GM10248 (cell line): ENCODE measurements at places on chromosomes 6 and 20.

DNA sequence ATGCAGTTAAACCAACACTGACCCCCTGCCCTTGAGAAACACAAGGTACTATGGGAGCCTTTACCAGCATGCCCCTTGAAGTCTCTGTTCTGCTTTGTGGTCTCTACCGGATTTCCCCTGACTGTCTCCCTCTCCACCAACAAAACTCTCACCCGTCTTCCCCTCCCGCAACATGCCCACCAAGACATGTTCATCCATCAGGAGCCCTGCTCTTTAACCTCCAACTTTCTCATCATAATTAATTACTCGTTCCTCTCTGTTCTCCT is 1.1 kb downstream of the ZNF165 start:
- peak; percentile 67 for DNase-seq

DNA sequence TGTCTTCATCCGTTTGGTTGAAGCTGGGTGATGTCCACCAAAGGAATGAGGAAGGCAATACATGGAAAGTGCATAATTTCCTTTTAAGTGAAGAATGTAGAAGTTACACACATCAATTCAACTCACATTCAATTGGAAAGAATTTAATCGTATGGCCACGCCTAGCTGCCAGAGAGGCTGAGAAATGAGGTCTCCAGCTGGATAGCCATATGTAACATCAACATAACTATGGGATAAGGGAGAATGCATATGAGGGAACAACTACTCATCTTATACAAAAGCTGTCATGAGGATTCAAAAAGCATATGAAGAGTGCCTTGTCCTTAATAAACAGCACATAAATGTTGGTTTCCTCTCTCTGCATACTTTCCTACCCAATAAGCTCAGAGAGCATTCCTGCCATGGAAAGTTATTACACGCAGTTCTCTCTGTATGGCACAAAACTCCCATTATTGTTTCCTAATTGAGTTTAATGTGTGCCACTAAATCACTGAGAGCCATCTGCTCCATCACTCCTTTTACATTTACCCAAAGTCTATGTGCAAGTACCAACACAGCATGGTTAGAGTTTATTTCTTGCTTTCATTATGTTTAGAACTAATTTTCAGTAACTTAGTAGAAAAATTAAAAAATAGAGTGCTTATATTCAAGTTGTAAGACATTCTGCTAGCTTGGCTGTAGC is 21.4 kb upstream of the TFAP2D start:
- no peak for DNase-seq

DNA sequence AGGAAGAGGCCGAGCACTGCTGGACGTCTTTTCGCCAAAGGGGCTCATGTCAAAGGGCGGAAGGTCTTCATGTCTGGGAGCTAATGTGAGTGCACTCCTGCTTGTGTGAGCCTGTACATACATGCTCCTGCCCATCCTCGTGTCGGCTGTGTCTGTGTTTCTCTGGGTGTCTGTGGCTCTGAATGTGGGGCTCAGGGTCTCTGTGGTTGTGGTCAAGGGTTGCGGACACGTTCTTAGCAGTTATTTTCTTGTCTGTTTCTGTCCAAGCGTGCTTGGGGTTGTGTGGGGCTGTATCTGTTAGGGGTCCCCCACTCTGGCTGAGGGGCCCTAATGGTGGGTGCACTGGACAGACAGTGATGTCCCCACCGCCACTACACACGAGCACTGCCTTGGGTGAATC is 2.9 kb downstream of the AVP start:
- DNase-seq = no peak

GRCh38 chr6:101226677-101227135 is 166.8 kb upstream of the GRIK2 start:
- peak; percentile 9 for DNase-seq

DNA sequence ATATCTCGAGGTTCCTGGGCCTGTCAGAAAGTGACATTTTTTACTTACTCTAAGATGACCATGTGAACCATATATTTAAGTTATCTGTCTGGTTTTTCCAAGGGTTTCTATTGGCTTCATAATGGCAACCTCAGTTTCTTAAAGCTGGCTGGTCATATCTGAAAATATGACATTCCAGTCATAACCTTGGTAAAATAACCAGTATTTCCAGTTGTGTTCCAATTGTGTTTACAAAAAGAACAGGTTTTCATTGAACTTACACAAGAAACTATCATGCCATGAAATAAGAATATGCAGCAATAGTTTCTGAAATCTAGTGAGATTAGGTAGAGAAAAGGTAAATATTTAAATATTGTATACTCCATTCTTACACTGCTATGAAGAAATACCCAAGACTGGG is 61.7 kb upstream of the HMGN3 start:
- DNase-seq = no peak

DNA sequence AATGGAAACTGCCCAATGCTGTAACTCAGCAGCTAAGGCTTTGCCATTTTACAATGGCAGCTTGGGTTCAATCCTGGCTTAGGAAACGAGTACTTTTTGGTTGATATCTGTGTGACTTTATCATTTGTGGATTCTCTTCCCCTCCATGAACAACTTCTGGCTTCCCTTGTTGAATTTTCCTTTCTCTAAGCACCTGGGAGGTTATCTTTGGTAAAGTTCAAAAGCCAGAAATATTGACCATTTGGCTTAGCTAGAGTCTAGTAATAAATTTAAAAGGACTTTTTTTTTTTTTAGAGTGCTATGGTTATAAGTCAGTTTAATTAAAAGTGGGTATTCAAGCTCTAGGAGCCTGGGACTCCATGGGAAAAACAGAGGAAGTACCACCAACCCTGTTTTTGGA is 31.7 kb upstream of the TPD52L1 start:
- DNase-seq = no peak

- DNase-seq = no peak
Observed at GRCh38 chr6:5108536-5109150, 23.5 kb downstream of the PPP1R3G start.

- DNase-seq = peak; percentile 75
Observed at GRCh38 chr20:62624325-62624690, 18.0 kb upstream of the SLCO4A1 start.

GRCh38 chr20:49914310-49915117 is 815 bp downstream of the SPATA2 start:
- peak; percentile 16 for DNase-seq

DNA sequence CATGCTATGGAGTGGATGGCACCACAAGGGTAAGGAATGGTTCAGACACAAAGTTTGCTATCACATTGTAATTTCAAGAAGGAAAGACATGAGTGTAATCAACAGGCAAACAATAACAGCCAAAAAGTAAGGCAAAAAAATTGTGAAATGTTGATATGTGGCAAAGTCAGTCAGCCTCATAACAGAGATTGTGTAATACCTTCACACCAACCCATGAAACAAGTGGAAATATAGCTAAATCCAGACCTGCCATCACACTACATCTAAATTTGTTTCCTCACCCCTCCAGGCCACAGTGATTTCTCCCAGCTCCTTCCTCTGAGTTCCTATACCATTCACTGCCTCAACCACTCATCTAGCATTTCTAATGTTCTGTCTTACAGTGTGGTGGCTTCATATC is 37.3 kb downstream of the SIM1 start:
- DNase-seq = no peak

GRCh38 chr20:62466072-62466760 is 9.6 kb downstream of the GATA5 start:
- no peak for DNase-seq

DNA sequence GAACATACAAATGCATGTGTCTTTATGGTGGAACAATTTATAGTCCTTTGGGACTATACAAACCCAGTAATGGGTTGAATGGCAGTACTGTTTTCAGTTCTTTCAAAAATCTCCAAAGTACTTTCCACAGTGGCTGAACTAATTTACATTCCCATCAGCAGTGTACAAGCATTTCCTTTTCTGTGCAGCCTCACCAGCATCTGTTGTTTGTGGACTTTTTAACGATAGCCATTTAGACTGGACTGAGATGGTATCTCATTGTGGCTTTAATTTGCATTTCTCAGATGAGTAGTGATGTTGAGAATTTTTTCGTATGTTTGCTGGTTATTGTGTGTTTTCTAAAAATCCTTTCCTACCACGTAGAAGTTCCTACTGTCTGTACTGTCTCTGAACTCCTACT is 327.2 kb upstream of the ZFP64 start:
- DNase-seq = no peak

DNA sequence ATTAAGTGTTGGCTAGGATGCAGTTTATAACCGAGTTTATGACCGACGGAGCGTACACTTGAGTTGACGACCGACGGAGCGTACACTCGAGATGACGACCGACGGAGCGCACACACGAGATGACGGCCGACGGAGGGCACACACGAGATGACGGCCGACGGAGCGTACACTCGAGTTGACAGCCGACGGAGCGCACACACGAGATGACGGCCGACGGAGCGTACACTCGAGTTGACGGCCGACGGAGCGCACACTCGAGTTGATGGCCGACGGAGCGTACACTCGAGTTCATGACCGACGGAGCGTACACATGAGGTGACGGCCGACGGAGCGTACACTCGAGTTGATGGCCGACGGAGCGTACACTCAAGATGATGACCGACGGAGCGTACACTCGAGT is 119.8 kb downstream of the HUS1B start:
- DNase-seq = no peak

DNA sequence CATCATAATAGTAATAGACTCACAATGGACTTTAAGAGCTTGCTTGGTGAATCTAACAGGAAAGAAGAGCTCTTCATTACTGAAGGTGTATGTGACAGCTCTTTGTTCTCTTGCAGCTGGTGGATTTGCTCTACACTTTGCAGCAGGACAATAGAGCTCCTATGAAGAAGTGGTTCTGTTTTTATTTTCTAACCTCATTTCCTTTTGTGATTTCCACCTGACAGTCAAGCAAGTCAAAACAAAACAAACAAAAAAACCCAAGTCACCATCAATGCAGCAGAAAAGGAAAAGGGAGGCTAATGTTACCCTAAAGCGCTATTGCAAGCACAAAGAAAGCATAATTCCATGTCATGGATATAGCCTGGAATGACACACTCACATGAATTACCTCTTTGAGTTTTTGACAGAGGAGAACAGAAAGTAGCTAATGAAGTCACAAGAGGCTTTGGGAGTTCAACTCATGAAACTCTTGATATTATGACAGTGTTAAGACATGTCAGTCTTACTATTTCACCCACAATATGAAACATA is 1188.1 kb downstream of the EPHA7 start:
- no peak for DNase-seq

- DNase-seq = no peak
Observed at GRCh38 chr6:36128793-36129192, 1.5 kb upstream of the MAPK13 start.

GRCh38 chr6:13803581-13803980 is 10.8 kb downstream of the MCUR1 start:
- DNase-seq = no peak

DNA sequence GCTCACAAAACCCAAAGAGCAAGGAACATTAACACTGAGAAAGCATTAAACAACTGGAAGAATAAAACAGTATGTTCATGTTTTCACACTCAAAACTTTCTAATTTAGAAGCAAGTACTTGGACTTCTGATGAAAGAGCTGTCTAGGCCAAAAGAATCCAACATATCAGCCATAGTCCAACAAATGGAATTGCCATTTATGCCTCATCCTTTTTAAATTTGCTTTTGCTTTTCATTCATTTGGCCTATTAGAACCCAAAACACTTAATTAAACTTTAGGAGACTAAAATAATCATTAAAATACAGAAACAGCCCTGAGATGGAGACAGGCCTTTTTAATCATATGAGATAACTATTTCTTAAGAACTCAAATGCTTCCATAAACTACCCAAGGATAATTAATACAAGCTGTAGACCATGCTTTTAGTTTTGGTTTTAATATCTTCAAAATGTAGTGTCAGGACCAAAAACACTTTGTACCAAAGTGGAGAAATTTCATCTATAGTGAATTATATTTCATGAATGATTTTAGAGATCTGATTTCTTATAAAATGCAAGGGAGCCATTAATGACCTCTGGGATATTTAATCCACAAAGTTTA is 166.5 kb downstream of the KIF6 start:
- DNase-seq = no peak

GRCh38 chr6:17032988-17033634 is 68.7 kb upstream of the STMND1 start:
- DNase-seq = no peak

GRCh38 chr6:138487102-138487604 is 12.1 kb downstream of the NHSL1 start:
- no peak for DNase-seq

DNA sequence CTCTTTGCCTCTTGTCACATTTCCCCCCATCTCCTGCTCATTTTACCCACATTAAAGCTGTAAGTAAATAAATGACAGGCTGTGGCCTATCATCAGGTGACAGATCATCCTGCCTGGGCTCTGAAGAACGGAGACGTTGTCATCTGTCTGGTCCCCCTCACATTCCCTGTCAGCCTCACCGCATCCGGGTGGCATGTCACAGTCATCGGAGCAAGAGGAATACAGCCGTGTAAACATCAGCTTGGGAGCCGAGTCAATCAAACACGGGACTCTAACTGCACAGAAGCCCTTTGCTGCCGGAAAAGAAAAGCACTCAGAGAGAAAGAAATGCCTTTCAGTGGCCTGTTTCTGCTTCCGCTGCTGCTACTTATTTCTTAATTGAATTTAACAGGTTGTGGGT is 371.9 kb upstream of the ID4 start:
- DNase-seq = no peak

- no peak for DNase-seq
Observed at GRCh38 chr20:58661598-58662473, 10.8 kb downstream of the STX16 start.

DNA sequence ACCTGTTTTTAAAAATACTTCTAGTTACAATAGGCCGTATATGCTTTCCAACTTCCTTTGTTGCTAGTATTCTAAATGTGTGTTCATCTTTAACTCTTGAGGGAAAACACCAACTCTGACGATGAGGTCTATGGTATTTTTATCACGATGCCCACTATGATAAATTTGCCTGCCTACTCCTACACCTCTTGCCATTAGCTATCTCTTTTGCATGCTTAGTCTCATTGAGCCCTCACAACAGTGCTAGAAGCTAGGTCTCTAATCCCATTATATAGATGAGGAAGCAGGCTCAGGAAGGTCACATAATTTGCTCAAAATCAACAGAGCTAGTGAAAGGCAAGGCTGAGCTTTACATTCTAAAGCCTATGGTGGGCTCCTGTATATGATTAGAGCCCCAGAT is 13.2 kb downstream of the AAR2 start:
- DNase-seq = no peak

DNA sequence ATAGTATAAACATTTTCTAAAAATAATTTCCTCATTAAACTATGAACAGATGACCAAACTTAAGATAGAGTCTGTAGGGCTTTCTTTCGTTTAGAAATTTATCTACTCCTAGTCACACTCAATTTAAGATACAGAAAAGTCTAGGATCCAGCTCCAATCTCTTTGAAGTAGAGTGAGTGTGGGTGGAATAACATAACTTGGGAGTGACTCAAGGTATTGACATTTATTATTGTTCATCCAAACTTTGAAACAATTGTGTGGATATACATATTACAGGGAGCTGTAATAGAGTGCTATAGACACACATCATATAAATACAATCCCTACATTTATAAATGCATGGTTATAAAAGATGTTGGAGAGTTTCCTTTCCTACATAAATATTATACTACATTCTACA is 715.2 kb upstream of the MANEA start:
- DNase-seq = no peak

- DNase-seq = no peak
Observed at GRCh38 chr6:131897050-131897435, 54.1 kb downstream of the CCN2 start.

- no peak for DNase-seq
Observed at GRCh38 chr6:12457094-12457493, 166.9 kb downstream of the EDN1 start.
